ENCODE measurements at places on chromosomes 7 and 10. TPM values are rescaled to one million over a fixed set of nuclear protein-coding genes. Genes with fewer than 3 reads are reported as not detected.

MYL10 gene
- not detected for total RNA-seq

CALHM2 gene
- total RNA-seq, result 63.9 TPM

GPR37 gene
- total RNA-seq, result not detected

CTBP2 gene
- 60.6 TPM for total RNA-seq

CALHM1 gene
- not detected for total RNA-seq

GIMAP7 gene
- not detected for total RNA-seq

AOC1 gene
- not detected for total RNA-seq

ECHDC3 gene
- 2.9 TPM for total RNA-seq
